ENCODE measurements at places on chromosomes 3 and 15.

DNA sequence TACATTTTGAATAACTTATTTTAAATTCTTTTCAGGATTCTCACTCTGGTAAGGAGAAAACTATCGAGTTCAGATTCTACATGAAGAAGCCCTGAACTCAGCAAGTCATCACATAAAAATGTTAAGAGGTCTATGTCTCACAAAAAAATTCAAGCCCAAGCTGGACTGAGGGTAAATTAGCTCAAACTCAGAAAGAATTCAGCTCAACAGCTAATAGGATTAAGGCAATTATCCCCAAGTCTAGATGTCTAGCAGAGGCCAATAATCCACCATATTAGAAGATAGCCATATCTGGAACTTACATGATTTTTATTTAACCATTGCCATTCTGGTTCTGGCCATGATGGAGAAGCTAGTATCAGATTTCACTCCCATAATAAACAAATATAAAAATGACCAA, 909.7 kb downstream of the PLOD2 start:
- no peak for DNase-seq

DNA sequence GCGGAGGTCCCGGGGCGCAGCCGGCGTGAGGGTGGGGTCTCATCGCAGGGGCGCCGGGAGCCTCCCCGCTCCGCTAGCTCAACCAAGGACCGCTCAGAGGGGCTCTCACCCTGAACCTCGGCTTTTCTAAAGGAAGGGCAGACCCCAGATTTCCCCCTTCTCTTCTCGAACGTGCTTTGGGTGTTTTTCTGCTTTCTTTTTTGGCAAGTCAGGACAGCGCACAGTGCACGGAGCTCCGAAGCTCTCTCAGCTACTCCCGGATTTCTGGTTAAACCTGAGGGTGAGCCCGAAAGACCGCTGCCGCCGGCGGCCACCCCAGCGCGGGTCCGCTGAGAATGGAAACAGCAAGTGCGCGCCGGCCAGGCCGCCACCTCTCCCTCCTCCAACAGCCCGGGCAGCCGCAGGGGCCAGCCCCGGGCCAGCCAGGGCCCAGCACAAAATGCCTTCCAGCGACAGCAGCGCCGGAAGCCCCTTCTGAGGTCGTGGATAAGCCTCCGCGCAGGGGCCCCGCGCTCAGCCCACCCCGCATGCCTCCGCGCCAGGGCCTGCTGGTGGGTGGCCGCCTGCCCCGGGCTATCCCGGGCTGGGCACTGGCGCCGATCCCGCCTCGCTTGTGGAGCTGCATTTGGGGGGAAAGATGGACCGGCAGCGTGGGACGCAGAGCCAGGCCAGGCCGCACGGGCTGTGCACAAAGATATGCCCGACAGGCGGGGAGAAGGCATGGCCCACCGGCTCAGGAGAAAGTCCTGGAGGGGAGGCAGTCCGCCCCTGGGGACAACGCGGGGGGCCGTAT, 8.2 kb upstream of the OCA2 start:
- DNase-seq, result no peak

GRCh38 chr15:52243697-52244555, 51.7 kb downstream of the MYO5C start:
- DNase-seq, result no peak

DNA sequence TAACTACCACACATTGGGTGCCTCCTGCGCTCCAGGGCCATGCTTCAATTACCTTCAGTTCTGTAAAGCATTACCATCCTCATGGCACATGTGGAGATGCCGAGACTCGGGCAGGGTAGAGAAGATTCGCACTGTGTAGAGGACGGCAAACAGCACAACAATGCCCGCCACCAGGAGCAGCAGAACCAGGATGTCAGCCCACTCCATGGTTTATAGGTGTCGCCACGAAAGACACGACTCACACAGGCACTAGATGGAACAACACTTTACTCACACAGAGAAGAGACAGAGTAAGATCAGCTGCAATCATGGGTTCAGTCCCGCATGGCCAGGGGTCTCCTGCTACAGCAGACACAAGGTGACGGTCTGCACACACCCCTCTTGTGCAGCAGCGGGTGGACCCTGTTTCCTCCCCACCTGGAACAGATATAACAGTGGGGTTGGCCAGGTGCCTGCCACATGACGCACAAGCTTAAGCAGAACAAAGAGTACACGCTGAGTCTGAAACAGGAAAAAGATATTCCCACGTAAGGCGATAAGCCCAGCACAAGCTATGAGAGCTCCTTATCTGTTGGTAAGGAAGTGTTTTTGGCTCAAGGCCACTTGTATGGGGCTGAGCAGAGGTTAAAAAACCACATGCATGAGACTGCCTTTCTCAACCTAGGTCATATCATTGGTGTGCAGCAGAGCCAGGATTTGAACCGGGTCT, 2.5 kb upstream of the TBC1D21 start:
- no peak for DNase-seq

- DNase-seq, result no peak
Observed at GRCh38 chr3:136984837-136985236, 27.1 kb downstream of the IL20RB start.

GRCh38 chr15:51374131-51374530, 32.7 kb downstream of the GLDN start:
- DNase-seq, result no peak

DNA sequence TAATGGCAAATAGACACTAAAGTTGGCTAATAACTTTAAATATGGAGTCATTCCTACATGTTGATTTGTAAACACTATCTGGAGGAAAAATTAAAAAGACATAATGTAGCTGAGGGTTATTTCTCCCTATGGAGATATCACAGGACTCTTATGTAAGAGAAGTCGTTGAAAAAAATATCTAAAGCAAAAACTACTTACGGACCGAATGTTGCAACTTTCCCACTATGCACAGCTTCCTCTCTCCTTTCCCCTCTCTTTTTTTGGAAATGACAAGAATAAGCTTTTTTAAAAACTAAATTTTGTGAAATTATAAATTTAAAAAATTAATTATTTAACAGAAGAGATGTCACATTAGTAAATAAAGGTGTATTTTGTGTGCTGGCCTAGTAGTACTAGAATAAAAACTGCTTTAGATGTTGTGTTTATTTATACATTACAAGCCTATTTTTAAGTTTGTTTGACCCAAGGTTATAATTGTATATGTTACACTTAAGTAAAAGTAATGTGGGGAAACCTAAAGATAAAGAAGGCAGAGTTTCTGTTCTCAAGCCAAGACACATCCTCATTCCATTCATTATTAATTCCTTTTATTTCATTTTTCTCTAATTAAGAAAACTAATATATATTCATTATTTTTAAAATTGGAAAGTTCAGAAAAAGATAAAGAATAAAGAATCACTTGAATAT, 20.7 kb upstream of the PPARG start:
- DNase-seq, result no peak

- DNase-seq, result no peak
Observed at GRCh38 chr15:39084674-39085530, 496.0 kb upstream of the THBS1 start.

- no peak for DNase-seq
Observed at GRCh38 chr3:181693280-181693679, 18.4 kb upstream of the SOX2 start.

DNA sequence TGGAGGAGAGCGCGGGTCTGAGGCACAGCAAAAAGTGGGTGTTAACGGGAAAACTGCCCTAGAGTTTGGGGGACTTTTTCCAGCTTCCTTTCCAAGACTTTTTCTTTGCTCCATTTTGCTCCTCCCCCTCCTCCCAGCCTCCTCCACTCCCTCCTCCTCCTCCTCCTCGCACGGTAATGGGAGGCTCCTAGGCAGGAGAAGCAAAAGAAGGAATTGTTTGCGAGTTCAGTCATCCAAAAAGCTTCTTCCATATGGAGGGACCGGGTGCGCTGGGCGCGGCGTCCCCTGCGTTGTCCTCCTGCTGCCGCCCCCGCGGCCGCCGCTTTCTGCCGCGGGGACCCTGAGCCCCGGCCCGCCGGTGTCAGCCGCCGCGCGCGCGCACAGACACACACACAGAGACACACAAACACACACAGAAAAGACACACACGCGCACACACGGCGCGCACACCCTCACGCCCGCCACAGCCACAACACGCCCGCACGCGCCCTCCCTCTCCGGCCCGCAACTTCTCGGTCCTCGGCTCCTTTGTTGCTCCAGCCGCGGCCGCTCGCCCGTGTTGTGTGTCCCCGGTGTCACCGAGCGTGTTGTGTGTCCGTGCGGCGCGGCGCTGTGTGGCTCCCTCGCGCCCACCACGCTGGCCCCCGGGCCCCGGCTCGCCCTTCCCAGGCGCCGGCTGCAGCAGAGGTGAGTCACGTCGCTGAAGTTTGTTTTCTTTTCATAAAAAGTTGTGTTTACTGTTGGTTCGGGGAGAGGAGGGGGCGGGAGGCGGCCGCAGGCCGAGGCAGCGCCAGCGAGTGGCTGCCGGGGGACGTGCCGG, at the start of gene BOC:
TSS of gene BOC (plus strand) at position 228 of the 820 bp plus-strand sequence. CDS start 38,246 bp downstream, outside the sequence.
- DNase-seq, result no peak

All from central memory CD4-positive, alpha-beta T cell (primary cell).